HepG2 (cell line): ENCODE measurements at places on chromosomes 3 and 15. TPM values are rescaled to one million over a fixed set of nuclear protein-coding genes. Genes with fewer than 3 reads are reported as not detected.

Gene GOLGA6L7
- total RNA-seq: not detected in 2 replicates

Gene PIERCE2
- total RNA-seq: not detected in 2 replicates

DNA sequence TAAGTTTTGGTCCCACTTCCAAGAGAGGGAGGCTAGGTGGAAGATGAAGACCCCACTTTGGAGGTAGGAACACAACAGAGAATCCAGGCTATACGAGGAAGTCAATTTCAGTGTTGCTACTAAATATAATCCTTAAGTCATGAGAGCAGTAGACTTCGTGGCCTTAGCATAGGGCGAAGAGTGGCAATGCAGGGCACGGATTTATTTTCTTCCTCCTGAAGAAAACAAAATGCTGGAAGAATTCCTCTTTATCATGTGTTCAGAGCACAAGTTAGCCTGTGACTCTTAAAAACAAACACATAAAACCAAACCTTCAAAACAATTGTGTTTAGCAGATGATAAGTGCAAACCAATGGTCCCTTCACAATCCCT is 19.4 kb downstream of the BCL2L10 start:
- DNase-seq: no peak

DNA sequence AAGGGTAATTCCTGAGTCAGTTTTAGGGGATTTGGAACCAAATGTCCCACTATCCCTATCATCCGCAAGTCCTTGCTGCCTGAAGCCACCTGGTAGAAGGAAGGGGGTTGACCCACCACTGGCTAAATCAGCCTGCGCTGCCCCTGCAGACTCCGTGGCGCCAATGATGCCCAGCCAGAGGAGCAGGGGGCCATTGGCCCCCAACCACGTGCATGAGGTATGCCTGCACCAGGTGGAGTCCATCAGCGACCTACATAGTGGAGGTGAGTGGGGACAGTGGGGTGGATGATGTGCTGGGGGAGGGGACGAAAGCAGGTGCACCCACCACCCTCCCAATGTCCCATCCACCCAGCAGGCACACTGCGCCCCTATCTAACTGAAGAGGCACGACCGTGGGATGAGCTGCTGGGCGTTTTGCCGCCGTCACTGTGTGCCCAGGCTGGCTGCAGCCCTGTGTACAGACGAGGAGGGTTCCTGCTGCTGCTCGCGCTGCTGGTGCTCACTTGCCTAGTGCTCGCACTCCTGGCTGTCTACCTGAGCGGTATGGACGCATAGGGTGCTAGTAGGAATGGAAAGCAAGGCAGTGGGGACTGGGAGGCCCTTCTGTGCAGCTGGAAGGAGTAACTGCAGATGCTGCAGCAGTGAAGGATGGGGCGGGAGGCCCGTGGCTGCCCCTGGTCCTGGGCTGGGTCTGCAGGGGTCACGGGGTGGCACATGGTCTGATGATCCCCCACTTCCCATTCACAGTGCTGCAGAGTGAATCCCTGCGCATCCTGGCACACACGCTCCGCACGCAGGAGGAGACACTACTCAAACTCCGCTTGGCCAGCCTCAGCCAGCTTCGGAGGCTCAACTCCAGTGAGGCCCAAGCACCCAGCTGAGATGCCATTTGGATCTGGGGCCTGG is 5.7 kb downstream of the IFRD2 start:
- no peak for DNase-seq

- DNase-seq: no peak
Observed at GRCh38 chr3:123568875-123569274, 16.0 kb downstream of the HACD2 start.
